ENCODE measurements at places on chromosomes 2 and 18.

DNA sequence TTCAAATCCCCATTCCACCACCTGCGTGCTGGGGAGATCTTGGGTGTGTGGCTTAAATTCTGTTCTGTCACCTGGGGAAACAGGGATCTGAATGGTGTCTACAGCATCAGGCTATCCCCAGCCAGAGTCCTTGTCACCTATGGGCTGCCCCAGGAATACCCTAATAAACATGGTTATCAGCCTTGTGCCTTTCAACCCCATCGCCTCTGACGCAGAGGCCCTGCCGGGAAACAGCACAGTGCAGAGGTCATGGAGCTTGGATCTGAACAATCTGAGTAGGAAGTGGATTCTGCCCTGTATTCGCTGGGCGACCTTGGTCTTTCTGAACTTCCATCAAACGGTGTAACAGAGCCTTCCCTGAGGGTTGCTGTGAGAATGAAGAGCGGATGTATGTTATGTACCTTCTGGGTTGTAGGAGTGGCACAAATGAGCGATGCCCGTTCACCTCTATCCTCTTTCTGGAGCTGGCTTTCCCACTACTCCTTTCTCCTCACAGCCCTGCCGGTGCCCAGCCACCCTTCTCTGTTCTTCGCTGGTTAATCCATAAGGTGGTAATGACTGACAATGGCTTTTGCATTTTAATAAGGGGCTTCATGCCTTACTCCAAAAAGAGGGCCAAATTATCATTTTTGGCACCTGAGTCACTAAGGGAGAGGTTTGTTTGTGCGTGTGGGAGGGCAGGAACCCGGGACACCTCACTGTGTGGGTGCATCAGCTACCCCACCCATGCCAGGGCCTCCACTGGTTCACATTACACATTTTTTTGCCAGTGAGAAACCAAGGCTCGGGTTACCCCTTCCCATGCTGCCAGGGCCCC is 256.5 kb downstream of the MYCN start:
- DNase-seq: no peak

- DNase-seq: no peak
Measured at GRCh38 chr2:203786549-203787351, 80.3 kb downstream of the CD28 start.

- no peak for DNase-seq
Measured at GRCh38 chr2:156999661-157000060, 257.8 kb upstream of the GALNT5 start.

- no peak for DNase-seq
Measured at GRCh38 chr18:56273541-56274219, 364.7 kb downstream of the TXNL1 start.

GRCh38 chr2:11773747-11774525 is 27.5 kb downstream of the LPIN1 start:
- no peak for DNase-seq

DNA sequence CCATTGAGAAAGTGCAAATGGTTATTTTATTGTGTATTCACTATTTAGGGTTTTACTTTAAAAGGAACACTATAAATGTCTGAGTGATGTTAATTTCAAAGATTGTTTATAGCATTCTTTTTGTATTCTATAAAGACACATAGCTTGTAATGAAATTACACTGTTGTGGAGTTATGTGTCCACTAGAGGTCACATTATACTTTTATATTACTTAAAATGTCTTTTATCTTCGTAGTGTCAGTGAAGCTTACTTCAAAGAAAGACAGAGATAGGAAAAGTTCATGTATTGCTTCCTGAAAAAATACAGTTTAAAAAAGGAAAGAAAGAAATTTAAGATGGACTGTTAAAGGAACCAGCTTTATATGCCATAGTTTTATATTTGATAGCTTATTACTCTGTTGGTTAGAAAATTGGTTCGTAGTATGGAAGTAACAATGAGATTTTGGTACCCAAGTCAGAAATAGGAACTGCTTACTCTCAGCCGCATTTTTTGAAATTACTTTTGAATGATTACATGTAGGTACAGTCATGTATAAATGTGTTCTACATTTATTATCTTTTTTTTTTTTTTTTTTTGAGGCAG is 20.5 kb downstream of the APLF start:
- no peak for DNase-seq

Measured in C1 segment of cervical spinal cord (tissue), 14 donors.